CD4-positive, alpha-beta T cell treated with Interleukin-15 for 4 hours (primary cell): ENCODE measurements at places on chromosomes 7 and 10.

- DNase-seq, result no peak
Observed at GRCh38 chr10:79293841-79294581, 53.3 kb upstream of the PPIF start.

- no peak for DNase-seq
Observed at GRCh38 chr7:79124331-79124730, 329.1 kb downstream of the MAGI2 start.

DNA sequence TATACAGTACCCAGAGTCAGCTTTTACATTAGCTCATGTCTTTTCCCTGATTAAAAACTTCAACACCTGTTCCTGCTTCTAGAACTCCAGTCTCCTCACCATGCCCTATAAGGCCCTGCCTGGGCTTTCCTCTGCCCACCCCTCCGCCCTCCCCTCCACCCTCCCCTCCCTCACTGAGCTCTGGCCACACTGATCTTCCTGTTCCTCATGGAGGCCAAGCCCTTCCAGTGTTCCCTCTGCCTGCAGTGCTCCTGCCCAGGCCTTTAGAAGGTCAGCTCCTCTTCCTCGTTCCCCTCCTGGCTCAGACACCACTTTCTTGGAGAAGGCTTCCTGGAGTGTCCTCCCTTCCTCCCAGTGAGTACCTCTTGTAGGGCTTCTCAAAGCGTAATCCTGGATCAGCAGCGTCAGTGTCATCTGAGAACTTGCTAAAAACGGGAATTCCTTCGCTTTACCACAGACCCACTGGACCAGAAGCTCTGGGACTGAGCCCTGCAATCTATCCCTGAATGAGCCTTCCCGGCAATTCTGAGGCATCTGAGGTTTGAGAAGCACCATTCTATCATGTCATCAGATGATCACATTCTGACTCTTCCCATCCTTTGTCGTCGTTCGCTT lies 3.7 kb downstream of the PDZD7 start:
- no peak for DNase-seq

DNA sequence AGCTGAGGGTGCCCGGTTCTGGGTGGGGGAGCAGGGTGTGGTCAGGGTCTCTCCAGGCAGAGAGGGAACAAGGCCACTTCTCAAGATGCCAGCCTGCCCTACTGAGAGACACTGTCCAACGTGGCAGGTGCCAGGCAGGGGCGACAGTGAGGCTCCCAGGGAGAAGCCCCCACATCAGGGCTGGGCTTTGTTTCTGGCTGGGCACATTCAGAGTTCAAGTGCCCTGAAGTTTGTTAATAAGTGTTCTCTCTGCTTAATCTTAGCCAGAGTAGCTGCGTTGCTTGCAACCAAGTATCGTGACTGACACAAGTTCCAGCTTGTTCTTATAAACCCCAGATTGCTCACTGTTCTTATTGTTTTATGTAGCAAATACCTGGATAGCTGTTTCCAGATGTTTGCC lies 21.8 kb downstream of the FOXL3 start:
- DNase-seq, result no peak

GRCh38 chr7:4837041-4837802 lies 24.6 kb downstream of the PAPOLB start:
- DNase-seq, result no peak

- peak; percentile 65 for DNase-seq
Observed at GRCh38 chr7:1579481-1580421, 9.9 kb upstream of the PSMG3 start.

DNA sequence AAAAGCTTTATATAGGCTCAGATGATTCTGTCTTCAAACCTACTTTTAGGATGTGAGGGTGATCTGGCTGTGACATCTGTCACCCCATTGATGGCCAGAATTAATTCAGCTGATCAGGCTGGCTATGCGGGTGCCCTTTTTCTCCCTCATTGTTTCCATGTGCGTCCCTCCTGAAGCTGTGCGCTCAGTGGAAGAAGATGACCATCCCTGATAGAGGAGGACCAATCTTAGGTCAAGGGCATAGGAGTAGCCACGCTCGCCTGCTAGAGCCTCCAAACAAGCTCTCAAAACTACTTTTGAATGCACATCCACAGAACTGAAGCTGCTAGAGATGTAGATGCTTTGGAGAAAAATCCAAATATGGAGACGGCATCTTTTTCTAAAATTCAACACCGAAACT lies 48.7 kb downstream of the MYPN start:
- DNase-seq, result no peak

- no peak for DNase-seq
Observed at GRCh38 chr7:20514364-20514763, 101.1 kb upstream of the ABCB5 start.

GRCh38 chr10:114703377-114704107 lies 45.5 kb upstream of the ABLIM1 start:
- peak; percentile 9 for DNase-seq

DNA sequence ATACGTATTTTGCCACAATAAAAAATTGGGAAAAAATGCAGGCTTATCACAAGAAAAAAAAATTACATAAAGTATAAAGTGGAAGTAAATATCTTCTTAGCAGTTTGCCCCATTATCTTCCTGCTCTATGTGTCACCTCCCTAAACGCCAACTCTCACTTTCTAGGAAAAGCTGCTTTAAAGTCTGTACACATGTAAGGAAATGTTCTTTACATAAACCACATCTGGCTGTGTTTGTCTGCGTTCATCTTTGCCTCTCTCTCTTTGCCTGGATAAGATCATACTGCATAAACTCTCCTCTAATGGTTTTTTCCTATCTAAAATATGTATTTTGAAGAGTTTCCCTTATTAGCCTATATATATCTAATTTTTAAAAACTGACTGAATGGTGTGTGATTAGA lies 23.0 kb upstream of the UMAD1 start:
- no peak for DNase-seq

DNA sequence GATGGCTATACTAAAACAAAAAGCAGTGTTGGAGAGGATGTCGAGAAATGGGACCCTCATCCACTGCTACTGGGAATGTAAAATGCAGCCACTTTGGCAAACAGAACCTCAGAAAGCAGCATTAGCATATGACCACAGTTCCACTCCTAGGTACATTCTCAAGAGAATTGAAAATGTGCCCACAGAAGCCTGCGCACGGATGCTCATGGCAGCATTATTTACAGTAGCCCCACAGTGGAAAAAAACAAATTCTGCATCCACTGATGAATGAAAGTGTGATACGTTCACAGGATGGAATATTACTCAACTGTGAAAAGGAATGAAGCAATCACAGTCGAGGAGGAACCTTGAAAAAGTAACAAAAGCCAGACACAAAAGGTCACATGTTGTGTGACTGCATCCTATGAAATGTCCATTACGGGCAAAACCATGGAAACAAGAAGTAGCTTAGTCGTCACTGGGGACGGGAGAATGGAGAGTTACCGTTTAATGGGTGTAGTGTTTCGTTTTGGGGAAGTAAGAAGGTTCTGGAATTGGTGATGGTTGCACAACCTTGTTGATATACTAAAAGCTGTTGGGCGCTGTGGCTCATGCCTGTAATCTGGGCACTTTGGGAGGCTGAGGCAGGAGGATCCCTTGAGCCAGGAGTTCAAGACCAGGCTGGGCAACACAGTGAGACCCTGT lies 2.5 kb upstream of the UPK3B start:
- no peak for DNase-seq

- no peak for DNase-seq
Observed at GRCh38 chr10:113858541-113858940, 4.1 kb downstream of the NHLRC2 start.

DNA sequence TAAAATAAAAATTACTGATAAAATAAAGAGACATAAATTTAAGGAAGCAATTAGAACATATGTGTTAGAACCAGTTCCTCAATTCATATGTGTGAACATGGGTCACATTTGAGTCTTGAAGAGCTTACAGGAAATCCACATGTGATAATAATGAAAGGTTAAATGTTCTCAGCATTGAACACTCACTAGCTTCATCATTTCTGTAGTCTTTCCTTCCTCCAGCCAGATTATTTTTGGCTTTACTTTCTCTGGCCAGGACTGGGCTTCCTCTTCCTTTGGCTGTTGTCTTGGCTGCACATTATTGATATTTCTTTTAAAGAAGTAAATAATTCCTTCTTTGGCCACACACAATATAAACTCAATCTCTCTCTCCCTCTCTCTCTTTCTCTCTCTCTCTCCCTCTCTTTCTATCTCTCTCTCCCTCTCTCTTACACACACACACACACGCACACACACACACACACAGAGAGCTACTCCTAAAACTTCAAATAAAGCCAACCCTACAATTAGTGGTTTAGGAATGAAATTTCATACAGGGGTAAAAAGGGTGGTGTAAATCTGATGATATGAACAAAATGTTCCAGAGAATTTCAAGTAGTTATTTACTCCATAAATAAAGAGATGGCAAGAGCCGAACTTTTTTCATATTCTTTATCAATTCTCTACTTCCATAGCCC lies 171.2 kb downstream of the REEP3 start:
- DNase-seq, result no peak
